ENCODE measurements at places on chromosomes 7 and 10.

DNA sequence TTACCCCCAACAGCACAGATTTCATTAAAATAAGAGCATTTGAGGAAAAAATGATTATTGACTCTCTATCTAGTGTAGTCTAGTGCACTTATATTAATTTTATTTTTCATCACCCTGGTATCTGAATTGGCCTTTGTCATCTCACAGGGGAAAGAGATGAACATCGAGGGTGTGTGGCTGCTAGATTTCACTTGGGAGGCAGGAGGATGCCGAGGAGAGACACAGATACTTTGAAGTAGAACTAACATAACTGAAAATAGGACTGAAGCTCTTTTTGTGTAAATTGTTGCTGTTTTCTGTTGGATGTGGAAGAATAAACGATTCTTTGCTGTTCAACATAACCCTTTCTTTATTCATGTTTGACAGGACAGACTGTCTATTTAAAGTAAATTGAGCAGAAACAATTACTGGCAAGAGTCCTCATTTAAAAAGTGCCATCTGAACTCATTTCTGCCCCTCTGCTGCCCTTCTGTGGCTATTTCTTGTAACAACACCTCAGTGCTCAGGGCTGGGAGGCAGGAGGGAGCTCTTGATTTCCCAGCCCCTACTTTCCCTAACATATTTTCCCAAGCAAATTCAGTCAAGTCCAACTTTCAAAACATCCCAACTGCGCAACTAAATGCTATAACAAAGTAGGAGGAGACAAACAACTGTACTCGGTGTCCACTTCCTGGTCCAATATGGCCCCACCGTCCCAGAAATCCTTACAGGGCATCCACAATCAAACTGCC is 15.6 kb downstream of the LYZL1 start:
- DNase-seq: no peak

- no peak for DNase-seq
Measured at GRCh38 chr7:26534649-26535482, 243.2 kb downstream of the SNX10 start.

GRCh38 chr10:43386549-43386948 is 15.1 kb downstream of the FXYD4 start:
- no peak for DNase-seq

- no peak for DNase-seq
Measured at GRCh38 chr7:135204341-135204749, 7.0 kb downstream of the WDR91 start.

DNA sequence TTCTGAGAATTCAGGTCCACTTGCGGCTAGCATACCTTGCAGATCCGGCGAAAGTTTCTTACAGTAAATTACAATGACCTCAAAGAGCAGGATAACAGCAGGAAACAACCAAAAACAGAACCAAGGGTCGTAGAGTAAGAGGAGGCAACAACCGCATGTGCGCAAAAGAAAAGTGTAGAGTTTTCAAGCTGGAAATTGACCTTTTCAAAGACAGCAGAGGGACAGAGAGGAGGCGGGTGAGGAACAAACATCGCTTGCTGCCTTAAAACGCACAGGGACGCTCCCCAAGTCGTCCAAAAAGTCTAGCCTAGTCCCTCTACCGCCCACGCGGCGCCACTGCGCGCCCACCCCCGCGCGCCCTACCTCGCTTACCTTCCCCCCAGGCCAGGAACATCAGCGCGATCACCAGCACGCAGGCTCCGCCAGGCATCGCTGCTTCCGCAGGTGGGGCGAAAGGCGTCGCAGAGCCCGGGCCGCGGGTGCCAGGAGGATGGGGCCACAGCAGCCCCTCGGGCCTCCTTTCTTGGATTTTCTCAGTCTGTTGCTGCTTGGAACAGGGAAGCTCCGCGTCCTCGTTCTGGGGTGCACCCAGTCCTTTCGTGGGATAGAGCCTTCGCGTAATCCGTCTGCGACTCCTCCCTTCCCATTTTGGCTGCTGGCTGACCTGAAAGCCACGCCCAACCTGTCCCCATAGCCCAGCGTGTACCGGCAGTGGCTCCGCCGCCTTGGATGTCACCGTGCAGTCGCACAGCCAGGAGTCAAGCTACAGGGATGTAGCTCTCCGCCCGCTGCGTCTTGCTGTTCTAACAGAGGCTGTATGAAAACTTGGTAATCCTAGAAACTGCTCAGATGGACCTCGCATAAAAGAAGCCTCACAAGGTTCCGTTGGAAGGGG is at the start of gene VWDE:
Gene VWDE, minus strand, starts transcription at position 579 of the 895 bp plus-strand sequence. Its CDS starts 149 bp downstream, at position 430.
- DNase-seq: peak; percentile 43

GRCh38 chr7:93920496-93921182 is 896 bp upstream of the GNG11 start:
- DNase-seq: no peak

DNA sequence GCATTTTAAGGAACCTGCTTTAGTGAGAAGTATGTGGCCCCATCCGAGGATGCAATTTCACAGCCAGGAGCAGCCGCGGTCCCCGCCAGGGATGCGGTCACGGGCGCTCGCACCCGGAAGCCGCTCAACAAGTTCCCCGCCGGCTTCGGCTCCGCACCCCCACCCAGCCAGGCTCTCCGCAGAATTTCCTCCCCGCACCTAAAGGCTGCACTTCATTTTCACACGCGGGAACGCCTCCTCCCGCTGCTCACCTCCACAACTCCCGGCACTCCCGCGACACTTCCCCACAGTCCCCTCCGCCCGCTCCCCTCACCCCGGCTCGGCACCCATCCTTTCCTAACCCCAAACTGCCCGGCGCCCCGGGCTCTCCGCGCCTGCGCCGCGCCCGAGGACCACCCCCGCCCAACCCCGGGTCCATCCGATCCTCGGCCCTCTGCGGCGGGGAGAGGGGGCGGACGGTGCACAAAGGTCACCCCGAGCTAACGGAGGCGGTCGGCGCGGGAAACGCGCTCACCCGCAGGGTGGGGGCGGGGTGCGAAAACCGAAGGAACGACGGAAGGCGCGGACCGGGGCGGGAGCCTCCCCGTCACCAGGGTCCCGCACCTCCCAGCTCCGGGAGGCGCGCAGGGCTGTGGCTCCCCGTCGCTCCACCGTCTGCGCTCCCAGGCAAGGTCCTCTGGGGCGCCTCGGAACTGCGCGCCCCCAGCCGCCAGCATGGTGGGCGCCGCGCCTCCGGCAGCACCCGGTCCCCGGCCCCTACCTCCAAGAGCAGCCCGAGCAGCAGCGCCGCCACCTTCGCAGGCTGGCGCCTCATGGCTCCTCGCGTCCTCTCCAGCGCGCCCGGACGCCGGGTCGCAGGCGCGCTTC is 558 bp downstream of the VOPP1 start:
- peak; percentile 60 for DNase-seq

- DNase-seq: no peak
Measured at GRCh38 chr10:86798611-86799010, 42.2 kb downstream of the BMPR1A start.

DNA sequence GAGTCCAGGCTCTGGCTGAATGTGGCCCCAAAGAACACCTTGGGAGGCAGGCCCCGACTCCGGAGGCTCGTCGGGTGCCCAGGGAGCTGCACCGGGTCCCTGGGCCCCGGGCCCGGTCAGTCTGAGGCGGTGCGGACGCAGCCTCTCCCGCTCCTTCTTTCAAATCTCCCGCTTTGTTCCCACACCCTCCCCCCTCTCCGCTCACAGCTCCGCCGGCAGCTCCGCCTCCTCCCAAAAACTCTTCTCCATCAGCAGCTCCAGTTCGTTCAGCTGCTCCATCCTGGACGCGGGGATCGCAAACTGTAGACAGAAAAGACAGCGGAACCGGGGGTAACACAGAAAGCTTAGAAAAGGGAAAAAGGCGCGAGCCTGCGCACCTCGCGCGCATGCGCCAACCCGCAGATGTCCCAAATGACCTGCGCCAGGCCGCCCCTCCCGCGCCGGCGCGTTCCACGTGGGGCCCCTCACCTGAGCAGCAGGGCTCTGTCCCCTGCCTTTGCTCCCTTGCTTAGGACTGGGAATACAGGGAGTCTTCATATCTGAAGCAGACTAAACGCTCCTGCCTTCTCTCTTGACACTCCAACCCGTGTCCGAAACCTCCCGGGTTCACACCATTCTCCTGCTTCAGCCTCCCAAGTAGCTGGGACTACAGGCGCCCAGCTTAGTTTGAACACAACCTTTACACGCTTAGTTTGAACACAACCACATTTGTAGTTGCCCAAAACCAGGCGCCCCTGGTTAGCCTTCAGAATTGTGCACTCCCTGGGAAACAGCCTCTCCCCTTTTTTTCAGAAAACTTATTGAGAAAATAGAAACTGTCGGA is at the start of gene DNA2:
Gene DNA2, minus strand, starts transcription at position 388 of the 823 bp plus-strand sequence. Its CDS starts 109 bp downstream, at position 279.
- DNase-seq: peak; percentile 59

DNA sequence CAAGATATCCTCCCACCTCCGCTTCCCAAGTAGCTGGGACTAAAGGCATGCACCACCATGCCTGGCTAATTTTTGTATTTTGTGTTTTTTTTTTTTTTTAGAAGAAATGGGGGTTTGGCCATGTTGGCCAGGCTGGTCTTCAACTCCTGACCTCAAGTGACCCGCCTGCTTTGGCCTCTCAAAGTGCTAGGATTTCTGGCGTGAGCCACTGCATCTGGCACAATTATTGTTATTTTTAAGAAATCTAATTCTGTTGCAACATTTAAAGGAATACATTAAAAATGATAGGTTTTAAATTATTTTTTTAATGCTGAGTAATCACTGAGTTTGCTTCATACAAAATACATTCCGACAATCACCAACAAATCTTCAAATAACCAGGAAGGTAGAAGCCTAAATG is 178.1 kb upstream of the SEMA3E start:
- DNase-seq: no peak

DNA sequence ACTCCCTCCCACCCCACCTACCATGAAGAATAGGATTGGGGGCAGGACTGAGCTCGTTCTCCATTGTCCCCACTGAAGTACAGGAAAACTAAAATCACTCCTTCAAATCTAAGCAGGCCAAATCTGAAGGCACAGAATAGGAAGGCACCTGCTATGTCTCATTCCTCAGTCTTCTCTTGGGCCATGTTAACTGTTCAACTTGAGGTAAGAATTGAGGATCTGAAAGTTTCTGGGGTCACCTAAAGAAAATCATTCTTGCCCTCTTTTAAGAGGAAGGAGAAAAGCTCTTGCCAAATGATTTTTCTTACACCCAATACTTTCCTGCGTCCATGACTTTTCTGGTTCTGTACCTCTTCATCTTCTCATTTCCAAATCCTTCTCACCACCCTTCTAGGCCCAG is 4.9 kb downstream of the CPN1 start:
- no peak for DNase-seq

DNA sequence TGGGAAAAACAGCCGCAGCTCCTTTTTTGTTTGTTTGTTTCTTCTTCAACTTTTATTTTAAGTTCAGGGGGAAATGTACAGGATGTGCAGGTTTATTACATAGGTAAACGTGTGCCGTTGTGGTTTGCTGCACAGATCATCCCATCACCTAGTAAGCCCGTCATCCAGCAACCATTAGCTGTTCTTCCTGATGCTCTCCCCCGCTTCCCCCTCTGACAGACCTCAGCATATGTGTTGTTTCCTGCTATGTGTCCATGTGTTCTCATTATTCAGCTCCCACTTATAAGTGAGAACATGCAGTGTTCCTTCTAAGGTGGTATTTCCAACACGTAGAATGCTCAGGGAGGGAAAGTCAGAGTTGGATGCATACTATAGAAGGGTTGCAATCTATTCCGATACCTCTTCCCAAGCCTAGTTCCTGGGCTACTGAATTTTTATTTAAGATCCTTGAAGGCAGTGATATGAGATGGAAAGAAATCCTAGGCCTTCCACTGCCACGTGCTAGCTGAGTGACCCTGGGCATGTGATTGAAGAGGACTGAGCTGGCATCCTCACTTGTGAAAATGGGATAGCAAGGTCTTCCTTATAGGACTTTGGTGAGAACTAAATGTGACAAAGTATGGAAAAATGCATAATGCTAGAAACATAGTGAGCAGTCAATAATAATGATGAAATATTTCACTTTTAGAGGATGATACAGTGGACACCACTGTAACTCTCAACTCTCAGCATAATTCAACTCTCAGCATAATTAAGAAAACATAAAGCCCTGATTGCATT is 278.5 kb downstream of the REEP3 start:
- no peak for DNase-seq

DNA sequence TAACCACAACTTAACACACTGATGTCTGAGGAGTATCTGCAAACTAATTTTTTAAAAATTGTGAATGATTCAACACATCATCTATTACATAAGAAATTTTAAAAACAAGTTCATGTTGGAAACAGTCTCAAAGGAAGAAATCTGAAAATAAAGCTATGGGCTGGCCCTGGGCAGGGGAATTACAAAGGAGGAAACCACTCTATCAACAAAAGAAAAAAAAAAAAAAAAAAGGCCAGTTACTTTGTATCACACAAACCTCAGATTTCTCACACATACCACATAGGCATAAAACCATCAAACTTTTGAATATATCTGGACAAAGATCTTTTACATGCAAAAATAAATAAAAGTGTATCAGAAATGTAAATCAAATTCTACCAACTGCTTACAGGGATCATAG is 20.8 kb downstream of the TIAL1 start:
- DNase-seq: no peak

DNA sequence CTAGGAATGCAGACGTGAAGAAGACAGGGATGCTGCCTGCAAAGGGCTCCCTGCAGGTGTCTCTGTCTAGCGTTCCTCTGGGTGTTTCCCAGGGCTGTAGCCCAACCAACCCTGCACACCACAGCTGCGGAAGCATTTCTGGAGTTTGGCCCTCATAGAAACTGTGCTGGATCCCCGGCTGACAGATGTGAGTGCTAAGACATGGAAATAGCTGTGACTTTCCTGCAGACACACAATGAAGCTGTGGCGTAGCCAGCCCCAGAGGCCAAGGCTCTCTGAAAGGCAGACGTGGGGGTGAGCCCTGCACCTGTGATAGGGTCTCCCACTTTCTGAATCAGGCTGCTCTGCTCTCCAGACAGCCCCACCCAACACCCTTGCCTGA is 44.8 kb downstream of the ADCYAP1R1 start:
- DNase-seq: no peak

GRCh38 chr10:130353928-130354572 is 217.9 kb downstream of the GLRX3 start:
- no peak for DNase-seq
